ENCODE measurements at places on chromosomes 5 and 9. TPM values are rescaled to one million over a fixed set of nuclear protein-coding genes. Genes with fewer than 3 reads are reported as not detected.
A peak's percentile ranks its signal among the peaks of the same experiment; 100 is the strongest.

The SOWAHA gene
- not detected for total RNA-seq

GRCh38 chr5:55865831-55866230 is 14.7 kb downstream of the IL31RA start:
- no peak for ATAC-seq
- H3K36me3 ChIP-seq, result no peaks in the 10 kb centered on the region
- no peaks in the 10 kb centered on the region for H3K4me1 ChIP-seq
- H3K27me3 ChIP-seq, result no peaks in the 10 kb centered on the region

DNA sequence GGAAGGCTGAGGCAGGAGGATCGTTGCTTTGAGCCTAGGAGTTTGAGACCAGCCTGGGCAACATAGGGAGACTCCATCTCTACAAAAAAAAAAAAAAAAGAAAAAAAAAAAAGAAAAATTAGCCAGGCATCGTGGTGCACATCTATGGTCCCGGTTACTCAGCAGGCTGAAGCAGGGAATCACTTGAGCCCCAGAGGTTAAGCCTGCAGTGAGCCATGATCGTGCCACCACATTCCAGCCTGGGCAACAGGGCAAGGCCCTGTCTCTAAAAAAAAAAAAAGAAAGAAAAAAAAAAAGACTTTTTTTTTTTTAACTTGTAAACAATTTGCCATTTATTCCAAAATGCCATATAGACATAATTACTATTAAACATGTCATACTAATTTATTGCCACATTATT is 64.5 kb downstream of the SERINC5 start:
- H3K27ac ChIP-seq, result peak overlapping the region; percentile 96
- H3K27me3 ChIP-seq, result no peaks in the 10 kb centered on the region
- ATAC-seq, result no peak
- H3K4me3 ChIP-seq, result peak overlapping the region; percentile 97
- H3K36me3 ChIP-seq, result peaks cover 79% of the 10 kb centered on the region
- peaks cover 65% of the 10 kb centered on the region for H3K4me1 ChIP-seq

GRCh38 chr9:107363516-107364152 is 80.6 kb downstream of the RAD23B start:
- H3K4me1 ChIP-seq, result no peaks in the 10 kb centered on the region
- H3K27me3 ChIP-seq, result peaks cover 3% of the 10 kb centered on the region
- no peak overlapping the region for H3K27ac ChIP-seq
- no peak overlapping the region for H3K4me3 ChIP-seq

DNA sequence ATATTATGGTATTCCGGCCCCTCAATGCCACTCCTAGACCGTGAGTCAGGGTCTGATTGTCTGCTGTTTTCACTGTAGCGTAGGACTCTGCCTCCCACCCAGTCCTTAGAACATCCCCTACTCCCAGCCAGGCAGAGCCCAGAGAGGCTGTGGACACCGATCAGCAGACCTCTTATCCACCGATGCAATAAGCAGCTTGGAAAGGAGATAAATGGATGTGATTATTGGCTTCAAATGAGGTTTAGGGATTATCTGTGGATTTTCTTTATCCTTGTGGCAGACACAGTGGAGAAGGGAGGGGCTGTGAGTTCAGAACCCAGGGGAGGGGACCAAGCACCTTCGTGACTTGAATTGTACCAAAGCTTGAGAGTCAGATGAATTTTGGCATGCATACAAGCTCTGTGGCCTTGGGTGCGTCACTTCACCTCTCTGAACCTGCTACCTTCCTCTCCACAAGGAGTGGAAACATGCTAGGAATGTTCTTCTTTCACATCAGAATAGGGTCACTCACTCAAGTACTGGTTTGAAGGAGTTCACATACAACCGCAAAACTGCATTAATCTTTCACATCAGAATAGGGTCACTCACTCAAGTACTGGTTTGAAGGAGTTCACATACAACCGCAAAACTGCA is 83.1 kb upstream of the CPLX2 start:
- H3K4me3 ChIP-seq, result no peak overlapping the region
- H3K27me3 ChIP-seq, result peaks cover 18% of the 10 kb centered on the region
- H3K36me3 ChIP-seq, result no peaks in the 10 kb centered on the region
- no peak overlapping the region for H3K27ac ChIP-seq

DNA sequence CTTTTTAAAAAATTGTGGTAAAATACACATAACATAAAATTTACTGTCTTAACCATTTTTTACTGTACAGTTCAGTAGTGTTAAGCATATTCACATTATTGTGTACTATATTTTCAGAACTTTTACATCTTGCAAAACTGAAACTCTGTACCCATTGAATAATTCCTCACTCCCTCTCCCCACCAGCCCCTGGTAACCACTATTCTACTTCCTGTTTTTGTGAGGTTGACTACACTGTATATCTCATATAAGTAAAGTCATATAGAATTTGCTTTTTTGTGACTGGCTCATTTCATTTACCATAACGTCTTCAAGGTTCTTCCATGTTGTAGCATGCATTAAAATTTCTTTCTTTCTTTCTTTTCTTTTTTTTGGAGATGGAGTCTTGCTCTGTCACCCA is 87.0 kb downstream of the LNPEP start:
- peak; percentile 63 for ATAC-seq
- H3K4me1 ChIP-seq, result peaks cover 6% of the 10 kb centered on the region
- no peak overlapping the region for H3K4me3 ChIP-seq
- H3K27me3 ChIP-seq, result no peaks in the 10 kb centered on the region

The TPPP gene
- 0.19 TPM for total RNA-seq

GRCh38 chr9:22105005-22105722 is 96.1 kb upstream of the CDKN2B start:
- H3K27me3 ChIP-seq, result no peaks in the 10 kb centered on the region
- no peaks in the 10 kb centered on the region for H3K36me3 ChIP-seq
- peak; percentile 97 for ATAC-seq

DNA sequence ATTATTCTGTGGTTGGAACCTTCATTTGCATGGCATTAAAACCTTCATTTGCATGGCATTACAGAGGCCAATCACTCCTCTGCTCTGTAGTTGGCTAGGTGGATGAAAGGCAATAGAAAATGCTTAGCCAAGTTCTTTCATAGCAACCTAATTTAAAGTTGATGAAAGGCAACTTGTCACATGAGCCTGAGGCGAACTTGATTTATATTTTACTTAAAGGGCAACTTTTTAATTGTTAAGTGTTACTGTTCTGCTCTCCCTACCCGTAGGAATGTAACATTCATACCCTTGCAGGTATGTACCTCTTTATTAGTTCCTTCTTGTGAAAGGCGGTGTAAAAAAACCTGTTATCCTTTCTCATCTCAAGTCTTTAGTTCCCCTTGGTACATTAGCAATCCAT is 7.9 kb upstream of the ERMP1 start:
- ATAC-seq, result no peak
- no peak overlapping the region for H3K27ac ChIP-seq
- peaks cover 6% of the 10 kb centered on the region for H3K36me3 ChIP-seq

- H3K4me1 ChIP-seq, result no peaks in the 10 kb centered on the region
- H3K4me3 ChIP-seq, result no peak overlapping the region
- no peak overlapping the region for H3K27ac ChIP-seq
- peak; percentile 91 for ATAC-seq
- H3K36me3 ChIP-seq, result no peaks in the 10 kb centered on the region
Observed at GRCh38 chr9:110015759-110016158, 192.2 kb downstream of the C9orf152 start.

DNA sequence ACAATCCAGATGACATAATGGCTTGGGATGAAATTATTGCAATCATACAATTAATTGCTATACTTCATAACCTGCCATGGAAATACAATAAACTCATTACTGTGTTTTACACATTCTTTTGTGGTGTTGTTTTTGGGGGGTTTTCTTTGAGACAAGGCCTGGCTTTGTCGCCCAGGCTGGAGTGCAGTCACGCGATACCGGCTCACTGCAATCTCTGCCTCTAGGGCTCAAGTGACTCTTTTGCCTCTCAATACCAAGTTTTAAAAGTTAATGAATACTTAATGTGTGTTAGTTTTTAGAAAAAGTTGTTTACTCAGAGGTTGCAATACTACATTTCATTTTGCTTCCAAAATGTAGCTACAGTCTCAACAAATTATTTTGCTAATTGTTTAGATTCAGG is 598.4 kb downstream of the CHSY3 start:
- no peak overlapping the region for H3K27ac ChIP-seq
- H3K36me3 ChIP-seq, result no peaks in the 10 kb centered on the region
- H3K4me3 ChIP-seq, result no peak overlapping the region
- H3K4me1 ChIP-seq, result no peaks in the 10 kb centered on the region
- no peak for ATAC-seq

- no peak overlapping the region for H3K4me3 ChIP-seq
- no peak for ATAC-seq
- H3K36me3 ChIP-seq, result no peaks in the 10 kb centered on the region
- peaks cover 15% of the 10 kb centered on the region for H3K4me1 ChIP-seq
- peaks cover 18% of the 10 kb centered on the region for H3K27me3 ChIP-seq
Observed at GRCh38 chr9:34463901-34464232, 5.3 kb downstream of the DNAI1 start.

DNA sequence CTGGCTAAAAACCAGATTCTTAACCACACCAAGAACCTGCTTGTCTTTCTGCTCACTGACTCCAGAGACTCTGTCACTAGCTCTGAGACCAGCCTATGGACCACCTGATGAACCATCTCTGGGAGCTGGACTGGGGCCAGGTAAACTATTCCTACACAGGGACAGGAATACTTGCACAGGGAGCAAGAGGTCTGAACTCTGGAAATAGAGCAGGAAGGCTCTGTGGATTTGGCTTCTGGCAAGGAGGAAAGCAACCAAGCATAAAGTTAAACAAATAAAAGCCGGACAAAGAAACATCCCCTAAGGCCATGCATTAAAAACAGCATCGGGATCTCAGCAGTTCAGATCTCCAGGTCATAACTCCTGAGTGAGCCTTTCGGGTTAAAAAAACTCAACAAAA is 5.6 kb upstream of the SPARC start:
- H3K27me3 ChIP-seq, result peaks cover 25% of the 10 kb centered on the region
- H3K36me3 ChIP-seq, result no peaks in the 10 kb centered on the region
- H3K4me1 ChIP-seq, result no peaks in the 10 kb centered on the region

GRCh38 chr5:140293091-140293848 is 9.6 kb downstream of the PFDN1 start:
- ATAC-seq, result no peak
- H3K27ac ChIP-seq, result peak overlapping the region; percentile 34
- H3K27me3 ChIP-seq, result no peaks in the 10 kb centered on the region

GRCh38 chr5:91206103-91206502 is 177.0 kb downstream of the ARRDC3 start:
- H3K36me3 ChIP-seq, result no peaks in the 10 kb centered on the region
- H3K4me3 ChIP-seq, result no peak overlapping the region
- H3K27ac ChIP-seq, result no peak overlapping the region
- ATAC-seq, result no peak
- no peaks in the 10 kb centered on the region for H3K27me3 ChIP-seq

GRCh38 chr9:28120626-28121025 is 547.3 kb upstream of the C9orf72 start:
- no peak overlapping the region for H3K27ac ChIP-seq
- no peaks in the 10 kb centered on the region for H3K36me3 ChIP-seq
- ATAC-seq, result no peak
- H3K4me3 ChIP-seq, result no peak overlapping the region
- no peaks in the 10 kb centered on the region for H3K27me3 ChIP-seq
- no peaks in the 10 kb centered on the region for H3K4me1 ChIP-seq

GRCh38 chr9:14052359-14052758 is 261.6 kb downstream of the NFIB start:
- peaks cover 11% of the 10 kb centered on the region for H3K27me3 ChIP-seq
- no peaks in the 10 kb centered on the region for H3K4me1 ChIP-seq
- ATAC-seq, result no peak
- H3K27ac ChIP-seq, result no peak overlapping the region
- H3K36me3 ChIP-seq, result no peaks in the 10 kb centered on the region
